ENCODE measurements at places on chromosomes 6 and 20.

DNA sequence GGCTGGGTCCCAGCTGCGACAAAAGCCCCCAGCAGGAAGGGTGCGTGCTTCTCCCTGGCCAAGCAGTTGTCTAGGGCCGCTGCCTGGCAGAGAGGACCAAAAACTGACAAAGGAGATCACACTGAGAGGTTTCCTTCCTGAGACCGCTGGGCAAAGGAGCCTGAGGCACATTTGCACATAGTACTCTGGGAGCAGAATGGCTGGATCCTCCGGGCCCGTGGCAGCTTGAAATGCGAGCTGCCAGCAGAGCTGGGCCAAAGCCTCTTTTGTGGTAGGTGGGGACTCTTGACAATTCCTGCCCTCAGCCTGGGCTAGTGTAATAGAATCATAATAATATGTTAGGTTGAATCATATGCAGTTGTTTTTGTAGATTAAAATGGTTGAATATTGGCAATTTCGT, 33.1 kb upstream of the RNF8 start:
- DNase-seq: no peak

- DNase-seq: no peak
These were observed 2.9 kb downstream of the PPIL1 start for GRCh38 chr6:36871686-36872085.

DNA sequence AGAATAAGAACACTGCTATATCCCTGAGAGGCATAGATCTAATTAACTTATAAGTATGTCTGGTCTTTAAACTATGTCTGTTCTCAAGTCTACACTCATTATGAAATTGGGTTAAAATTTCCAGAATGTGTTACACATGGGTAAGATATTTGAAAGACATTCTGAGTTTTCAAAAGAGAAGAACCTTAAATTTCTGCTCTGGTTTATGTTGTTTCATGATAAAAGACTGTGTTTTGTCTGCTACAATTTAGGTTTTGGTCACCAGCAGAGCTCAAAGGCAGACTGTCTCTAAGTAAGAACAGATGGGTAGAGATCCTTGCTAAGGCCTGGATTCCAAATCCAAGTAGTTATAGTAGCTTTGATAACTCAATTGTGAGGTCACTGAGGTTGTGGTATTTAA, 6.0 kb downstream of the STMND1 start:
- no peak for DNase-seq

DNA sequence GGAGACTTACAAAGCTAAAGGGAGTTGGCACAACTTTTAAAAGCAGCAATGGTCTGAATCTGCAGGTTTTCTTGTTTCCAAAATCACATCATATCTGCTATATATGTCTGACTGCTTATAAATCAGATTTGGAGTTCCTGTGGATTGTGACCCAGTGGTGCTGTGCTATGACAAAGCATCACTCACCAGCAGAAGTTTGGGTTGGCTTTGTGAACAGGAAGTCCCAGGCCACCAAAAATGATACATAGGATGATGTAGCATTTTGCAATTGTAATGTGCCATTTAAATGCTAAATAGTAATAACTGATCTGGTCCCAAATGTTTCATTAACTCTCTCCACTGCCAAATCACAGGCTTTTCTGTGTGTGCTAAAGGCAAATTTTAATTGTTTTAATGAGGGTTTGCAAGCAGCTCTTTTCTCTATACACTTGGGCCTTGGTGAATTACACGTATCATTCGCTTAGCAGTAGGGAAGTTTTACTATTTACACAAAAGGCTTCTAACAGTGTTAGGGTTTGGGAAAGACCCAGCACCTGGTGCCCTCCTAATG, 60.8 kb downstream of the SYNDIG1 start:
- DNase-seq: no peak

- DNase-seq: no peak
These were observed 126.7 kb upstream of the RREB1 start for GRCh38 chr6:6980999-6981597.

DNA sequence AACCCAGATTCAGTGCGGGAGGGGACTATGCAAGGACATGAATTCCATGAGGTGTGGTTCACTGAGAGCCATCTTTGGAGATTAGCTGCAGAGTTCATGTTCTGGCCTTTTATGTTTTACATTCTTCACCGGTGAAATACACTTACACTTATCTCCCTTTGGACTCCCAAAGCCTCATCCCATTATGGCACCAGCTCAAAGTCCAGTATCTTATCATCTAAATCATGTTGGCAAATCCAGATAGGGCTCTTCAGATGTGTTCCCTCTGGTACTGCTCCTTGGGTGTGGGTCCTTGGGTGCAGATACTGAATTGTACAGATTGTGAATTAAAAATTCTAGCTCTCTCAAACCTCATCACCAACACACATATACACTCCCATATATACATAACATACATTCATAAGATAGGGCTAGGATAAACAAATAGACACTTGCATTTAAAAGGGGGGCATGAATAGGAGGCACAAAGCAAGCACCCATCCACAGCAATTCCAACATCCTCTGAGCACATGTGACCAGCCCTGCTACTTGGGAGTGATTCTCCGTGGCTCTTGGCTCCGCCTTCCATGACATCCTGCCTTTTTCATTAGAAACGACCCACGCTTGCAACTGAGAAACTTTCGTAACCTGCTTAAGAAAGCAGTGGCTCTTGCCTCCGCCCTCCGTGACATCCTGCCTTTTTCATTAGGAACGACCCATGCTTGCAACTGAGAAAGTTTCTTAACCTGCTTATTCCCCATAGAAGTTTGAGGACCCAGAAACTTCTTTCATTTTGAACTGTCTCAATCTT, 53.6 kb upstream of the LRRC1 start:
- peak; percentile 37 for DNase-seq

- no peak for DNase-seq
These were observed 83.4 kb downstream of the NOL4L start for GRCh38 chr20:32501709-32502108.

DNA sequence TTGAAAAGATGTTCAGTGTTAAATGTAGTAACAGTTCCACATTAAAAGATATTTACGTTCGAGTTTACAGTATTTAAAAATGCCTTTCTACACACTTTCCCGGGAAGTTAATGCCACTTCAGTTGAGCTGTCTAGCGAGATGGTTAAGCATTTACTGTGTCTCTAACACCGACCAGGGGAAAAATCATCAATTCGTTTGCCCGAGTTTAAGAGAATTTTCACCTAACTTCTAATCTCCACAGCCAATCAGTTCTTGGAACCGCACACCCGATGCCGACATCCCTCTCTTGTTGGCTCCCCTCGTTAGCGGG, 58.2 kb downstream of the FAM217A start:
- no peak for DNase-seq

DNA sequence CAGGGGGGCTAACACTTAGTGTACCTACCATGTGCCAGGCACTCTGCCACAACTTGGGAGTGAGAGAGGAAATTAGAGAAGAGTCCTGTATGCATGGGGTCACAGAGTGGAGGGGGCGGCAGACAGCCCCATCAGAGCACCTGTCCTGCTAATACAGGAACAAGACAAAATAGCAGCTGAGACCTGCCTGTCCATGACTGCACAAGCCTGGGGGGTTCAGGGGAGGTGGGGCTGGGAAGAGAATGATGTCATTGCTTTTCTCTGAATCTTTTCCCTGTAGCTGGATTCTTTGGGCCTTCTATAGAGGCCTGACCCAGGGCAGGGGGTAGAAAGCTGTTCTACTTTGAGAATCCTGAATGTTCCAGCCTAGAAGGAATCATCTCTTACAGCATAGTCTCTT, 37.4 kb downstream of the FOXP4 start:
- DNase-seq: no peak

- no peak for DNase-seq
These were observed 13.7 kb downstream of the C20orf96 start for GRCh38 chr20:276620-277495.

- no peak for DNase-seq
These were observed 22.7 kb downstream of the LAMA4 start for GRCh38 chr6:112231594-112232060.

DNA sequence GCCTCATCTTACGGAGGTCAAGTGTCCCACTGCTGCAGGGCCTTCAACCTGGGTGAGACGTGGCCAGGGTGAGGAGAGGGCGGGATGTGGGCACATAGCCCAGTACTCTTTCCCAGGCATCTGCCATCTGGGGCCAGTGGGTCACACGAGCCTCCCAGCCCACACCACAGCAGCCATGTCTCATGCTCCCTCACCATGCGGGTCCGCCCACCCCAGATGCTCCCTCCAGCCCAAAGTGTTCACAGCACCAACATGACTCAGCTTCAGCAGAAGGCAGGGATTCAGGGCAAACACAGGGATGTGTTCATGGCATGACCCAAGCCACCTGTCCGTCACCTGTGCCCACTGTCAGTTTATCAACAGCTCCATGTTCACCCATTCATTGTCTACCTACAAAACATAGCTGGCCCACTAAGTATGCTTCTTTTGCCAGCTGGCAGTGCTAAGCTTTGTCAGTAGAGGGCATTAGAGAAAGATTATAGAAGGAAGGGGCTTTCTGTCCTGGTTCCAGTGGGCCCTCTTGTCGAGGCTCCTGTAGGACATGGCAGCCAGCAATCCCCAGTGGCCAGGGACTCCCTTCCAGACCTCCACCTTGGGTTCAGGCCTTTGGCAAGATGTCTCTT, 109.2 kb downstream of the FOXF2 start:
- DNase-seq: no peak

- no peak for DNase-seq
These were observed 11.8 kb downstream of the GFRA4 start for GRCh38 chr20:3651204-3651962.

GRCh38 chr6:20092071-20092566, 120.2 kb downstream of the MBOAT1 start:
- no peak for DNase-seq

GRCh38 chr6:2990248-2990931, 9.3 kb upstream of the NQO2 start:
- DNase-seq: peak; percentile 24

DNA sequence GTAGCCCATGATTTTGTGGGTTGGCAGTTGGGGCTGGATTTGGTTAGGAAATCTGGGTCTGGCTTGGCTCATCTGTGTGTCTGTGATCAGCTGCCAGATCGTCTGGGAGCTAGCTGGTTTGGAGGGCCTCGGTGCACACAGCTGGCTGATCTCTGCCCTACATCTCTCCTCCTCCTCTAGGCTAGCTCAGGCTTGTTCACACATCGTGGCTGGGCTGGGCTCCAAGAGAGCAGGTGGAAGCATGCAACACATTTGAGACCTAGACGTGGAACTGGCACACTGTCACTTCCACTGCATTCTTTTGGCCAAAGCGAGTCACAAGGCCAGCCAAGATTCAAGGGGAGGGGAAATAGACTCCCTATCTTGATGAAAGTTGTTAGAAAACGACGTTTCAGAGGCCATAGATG, 15.9 kb downstream of the NDUFAF5 start:
- DNase-seq: no peak

GRCh38 chr6:61989616-61990015, 296.4 kb downstream of the KHDRBS2 start:
- DNase-seq: no peak

GRCh38 chr6:34970957-34971356, 81.9 kb downstream of the ANKS1A start:
- no peak for DNase-seq

DNA sequence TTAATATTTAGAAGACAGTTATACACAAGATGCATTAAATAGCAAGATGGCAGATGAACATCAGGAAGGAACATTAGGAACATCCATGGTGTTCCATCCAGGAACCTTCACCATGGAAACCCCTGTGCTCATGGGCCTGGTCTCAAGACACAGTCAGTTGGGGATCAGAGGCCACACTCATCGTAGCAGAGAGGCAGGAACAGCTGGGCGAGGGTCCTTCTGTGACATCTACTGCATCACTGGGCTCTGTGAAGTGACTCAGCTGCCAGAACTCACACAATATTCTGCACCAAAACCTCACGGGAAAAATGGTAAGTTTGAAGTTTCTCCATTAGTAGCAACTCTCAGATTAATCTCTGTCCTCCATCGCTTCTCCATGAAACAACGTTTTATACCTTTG, 356.6 kb downstream of the PREX1 start:
- no peak for DNase-seq

- DNase-seq: no peak
These were observed 61.4 kb downstream of the CPNE5 start for GRCh38 chr6:36777801-36778200.

- DNase-seq: no peak
These were observed 148.4 kb upstream of the TOP1 start for GRCh38 chr20:40880063-40880728.

DNA sequence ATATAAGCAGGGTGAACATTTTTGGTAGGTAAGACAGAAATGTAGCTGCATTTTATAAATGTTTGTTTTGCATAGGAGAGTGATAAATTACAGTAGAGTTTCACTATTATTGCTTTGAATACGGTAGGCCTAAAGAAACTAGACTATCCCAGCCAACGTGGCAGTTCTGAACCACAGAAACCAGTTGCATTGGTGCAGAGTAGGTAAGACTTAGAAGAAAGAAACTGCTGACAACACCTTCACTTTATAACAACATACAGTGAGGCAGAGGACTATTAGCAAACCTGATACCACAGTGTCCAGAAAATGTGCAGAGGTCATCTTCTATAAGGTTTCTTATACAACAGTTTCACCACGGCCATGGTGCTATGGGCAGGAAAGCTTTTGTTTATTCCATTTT, 566.1 kb downstream of the KIF16B start:
- DNase-seq: no peak

DNA sequence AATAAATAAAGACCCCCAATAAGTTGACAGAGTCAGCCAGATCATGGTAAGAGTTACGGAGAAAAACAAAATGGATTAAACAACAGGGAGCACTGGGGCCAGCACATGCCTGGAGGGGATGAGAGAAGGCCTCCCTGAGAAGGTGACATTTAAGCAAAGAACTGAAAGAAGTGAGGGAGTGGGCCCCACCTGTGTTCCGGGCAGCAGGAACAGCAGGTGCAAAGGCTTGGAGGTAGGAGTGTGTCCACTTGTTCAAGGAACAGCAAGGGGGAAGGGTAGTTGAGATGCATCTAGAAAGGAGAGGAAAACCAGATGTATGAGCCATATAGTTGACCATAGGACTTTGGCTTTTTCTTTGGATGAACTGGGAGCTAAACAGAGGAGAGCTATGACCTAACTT, 7.6 kb upstream of the PREX1 start:
- no peak for DNase-seq

- DNase-seq: peak; percentile 45
These were observed 392.7 kb upstream of the MAN1A1 start for GRCh38 chr6:119742188-119742803.

- no peak for DNase-seq
These were observed 22.7 kb upstream of the FRMD1 start for GRCh38 chr6:168101590-168102314.
